ENCODE measurements at places on chromosomes 3 and 15.

GRCh38 chr3:64921281-64922065, 233.7 kb upstream of the ADAMTS9 start:
- no peak for DNase-seq

DNA sequence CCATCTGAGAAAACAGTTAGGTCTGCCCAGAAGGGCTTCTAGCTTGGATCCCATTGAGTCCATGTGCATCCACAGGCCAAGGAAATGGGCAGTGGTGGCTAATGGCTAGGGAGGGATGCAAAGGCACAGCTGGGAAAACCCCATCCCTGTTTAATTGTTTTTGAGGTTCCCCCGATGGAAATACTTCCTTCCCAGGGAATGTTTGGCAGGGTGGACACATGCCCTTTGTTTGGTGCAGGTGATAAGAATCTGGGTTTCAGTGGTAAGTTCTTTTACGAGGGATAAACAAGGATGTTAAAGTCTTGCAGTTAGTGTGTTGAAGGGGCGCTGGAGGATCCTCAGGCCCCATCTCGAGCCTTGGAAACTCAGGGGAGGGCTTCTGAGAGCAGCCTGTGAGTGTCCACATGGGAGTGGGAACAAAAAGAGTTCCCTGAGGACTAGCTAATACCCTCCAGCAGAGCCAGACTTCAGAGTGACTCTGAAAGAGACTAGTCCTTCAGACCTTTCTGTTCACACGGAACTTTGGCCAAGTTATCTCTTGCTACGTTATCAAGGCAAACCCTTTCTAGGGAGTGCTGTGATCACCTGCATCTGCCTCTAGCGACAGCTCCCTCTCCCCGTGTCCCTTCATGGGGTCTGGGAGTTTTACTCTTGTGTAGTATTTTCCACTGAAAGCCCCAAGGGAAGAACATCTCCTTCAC, 17.4 kb downstream of the PTPRG start:
- DNase-seq = no peak

GRCh38 chr3:111968319-111969054, 10.3 kb upstream of the ABHD10 start:
- DNase-seq = no peak

GRCh38 chr3:128521715-128522114, 28.7 kb upstream of the GATA2 start:
- DNase-seq = no peak

DNA sequence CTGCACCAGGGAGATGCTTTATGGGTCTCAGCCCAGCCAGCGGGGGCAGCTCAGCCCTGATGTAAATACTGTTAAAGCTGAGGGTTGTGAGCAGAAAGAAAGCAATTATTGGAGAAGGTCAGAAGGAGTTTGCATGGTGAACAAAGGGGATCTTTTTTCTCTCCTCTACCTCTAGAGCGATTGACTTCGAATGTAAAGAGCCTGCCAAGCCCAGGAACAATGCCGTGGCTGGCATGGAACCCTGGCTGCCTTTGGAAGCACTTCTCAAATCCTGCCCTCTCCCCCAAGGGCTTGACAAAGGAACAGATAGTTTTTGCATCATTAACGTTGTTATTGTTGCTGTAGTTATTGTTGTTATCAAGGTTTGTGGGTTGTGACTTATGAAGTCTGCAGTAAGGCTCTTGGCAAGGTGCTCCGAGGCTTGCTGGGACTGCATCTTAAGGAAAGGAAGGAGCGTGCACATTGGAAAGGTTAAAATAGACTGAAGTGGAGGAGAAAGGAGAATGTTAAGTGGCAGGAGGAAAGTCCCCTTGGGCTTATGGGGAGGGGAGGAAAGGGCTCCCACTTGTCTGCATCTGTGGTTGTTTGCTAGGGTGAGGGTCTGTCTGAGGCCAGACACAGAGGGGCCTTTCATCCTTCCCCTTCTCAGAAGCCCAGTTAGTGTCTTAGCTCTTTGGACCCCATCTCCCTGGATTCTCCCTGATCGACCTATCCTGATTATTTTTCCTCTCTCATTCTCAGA, 16.7 kb downstream of the PDIA5 start:
- no peak for DNase-seq

DNA sequence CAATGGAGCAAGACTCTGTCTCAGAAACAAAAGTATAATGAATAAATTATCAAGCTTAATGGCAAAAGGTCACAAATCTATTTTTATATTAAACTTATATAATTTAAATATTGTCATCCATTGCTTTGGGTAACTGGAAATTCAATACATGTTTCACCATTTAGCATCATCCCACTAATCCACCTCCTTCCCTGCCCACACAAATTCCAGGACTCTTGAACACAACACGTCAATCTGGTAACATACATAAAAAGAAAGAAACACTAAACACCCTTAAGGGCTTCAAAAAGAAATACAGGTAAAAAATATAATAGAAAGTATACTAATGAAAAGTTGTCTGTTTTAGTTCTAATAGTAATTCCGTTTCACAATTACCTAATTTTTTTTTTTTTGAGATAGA, 149.4 kb downstream of the STAG1 start:
- DNase-seq = no peak

GRCh38 chr3:10396083-10396482, 75.2 kb upstream of the SEC13 start:
- DNase-seq = no peak

- DNase-seq = peak; percentile 0
Observed at GRCh38 chr3:178562947-178563232, 26.7 kb downstream of the KCNMB2 start.

- DNase-seq = no peak
Observed at GRCh38 chr3:24086206-24086605, 141.1 kb downstream of the NR1D2 start.

GRCh38 chr3:36011791-36012190, 368.5 kb upstream of the STAC start:
- no peak for DNase-seq

GRCh38 chr3:156668073-156668763, 6.2 kb upstream of the TIPARP start:
- peak; percentile 21 for DNase-seq

DNA sequence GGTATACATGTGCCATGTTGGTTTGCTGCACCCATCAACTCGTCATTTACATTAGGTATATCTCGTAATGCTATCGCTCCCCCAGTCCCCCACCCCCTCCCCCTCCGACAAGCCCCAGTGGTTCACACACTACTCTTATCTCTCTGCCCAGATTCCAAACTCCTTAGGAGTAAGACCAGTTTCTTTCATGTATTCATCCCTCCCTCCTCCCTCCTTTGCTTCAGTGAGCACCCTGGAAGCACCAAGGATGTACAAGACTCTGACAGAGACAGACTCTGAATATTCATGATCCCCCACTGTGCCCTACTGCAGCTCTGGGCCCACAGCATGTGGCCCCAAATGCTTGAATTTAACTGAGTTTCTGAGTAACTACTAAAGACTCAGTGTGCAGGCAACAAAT, 113.8 kb upstream of the RAD18 start:
- DNase-seq = no peak

DNA sequence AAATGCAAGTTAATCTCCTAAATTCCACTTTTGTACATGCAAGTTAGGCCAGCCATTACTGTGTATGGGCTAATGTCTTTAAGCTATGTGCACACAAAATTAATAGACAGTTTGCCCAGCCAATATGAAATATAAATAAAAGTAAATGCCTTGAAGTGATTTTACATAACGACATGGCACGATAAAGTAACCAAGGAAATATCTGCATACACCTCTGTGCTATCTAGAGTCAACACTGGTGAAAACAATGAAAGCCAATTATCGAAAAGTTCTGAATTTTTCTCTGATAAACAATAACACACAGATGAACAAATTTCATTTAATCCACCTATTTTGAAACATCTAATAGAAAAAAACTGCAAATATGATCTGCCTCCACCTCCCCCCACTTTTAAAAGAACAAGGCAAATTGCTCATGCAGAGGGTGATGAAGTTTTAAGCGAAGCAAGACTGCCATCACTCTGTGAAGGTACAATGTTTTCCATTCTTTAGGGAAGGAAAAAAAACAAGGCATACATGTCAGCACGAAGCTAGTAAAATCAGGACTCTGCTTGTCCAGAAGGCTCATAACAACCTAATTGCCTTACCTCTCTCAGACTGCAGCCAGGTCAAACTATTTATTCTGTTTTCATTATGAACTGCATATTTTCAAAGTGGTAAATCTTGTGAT, 317.7 kb downstream of the MECOM start:
- no peak for DNase-seq

DNA sequence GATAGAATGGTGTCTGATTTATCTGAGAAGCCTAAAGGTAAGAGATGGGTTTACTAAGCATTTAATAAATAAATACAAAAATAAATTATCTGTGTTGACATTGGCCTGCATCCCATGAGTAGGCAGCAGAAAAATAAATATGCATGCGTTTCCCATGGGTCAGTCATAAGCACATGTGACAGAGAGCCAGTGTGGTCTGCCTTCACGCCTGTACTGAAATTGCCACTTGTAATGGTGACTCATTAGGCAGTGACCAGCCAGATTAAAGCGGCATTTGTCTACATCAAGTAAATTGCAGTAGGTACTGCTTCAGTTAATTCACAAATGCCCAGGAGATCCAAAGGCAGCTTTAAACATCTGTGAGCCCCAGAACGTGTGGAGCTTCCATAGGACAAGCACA, 399.6 kb downstream of the NAALADL2 start:
- DNase-seq = no peak

- DNase-seq = no peak
Observed at GRCh38 chr15:32904448-32904847, 186.6 kb downstream of the GREM1 start.

GRCh38 chr3:171950373-171950772, 89.0 kb upstream of the FNDC3B start:
- no peak for DNase-seq

DNA sequence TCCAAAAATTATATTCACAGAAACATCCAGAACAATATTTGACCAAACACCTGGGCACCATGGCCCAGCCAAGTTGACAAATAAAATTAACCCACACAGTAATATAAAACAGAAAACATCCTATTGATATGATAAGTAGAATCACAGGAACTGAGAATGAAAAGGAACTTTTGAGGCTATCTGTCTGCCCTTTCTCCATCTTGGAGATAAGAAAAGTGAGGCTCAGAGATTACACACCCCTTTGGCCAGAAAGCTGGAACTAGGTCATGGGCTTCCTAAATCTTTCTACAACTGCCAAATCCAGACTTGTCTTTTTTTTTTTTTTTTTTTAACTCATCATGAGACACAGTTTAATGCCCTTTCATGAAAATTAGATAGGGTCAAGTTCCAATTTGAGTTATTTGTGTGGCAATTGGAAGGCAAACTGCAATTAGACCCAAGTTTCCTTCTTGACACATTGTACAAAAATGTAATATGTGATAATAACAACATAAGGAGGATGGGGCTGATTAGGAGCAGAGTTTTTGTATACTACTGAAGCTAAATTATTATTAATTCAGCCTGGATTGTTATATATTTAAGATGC, 137.2 kb downstream of the RPL22L1 start:
- DNase-seq = no peak

GRCh38 chr3:158732856-158733200, 571 bp upstream of the RARRES1 start:
- no peak for DNase-seq

DNA sequence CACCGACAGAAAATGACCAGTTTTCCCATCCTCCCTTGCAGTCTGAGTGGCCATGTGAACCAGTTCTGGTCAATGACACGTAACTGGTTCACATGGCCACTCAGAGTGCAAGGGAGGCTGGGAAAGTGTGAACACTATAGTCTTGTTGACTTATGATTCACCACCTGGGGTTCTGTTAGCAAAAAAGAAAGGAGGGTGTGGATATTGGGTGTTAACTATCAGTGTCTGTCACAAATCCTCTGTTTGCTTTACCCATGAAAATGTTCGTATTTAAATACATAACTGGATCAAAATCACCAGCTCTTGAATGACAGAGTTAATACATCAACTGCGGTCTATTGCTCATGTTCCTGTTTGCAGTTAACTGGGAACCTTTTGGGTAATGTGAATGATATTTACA, 92.3 kb downstream of the ADAMTSL3 start:
- DNase-seq = no peak

DNA sequence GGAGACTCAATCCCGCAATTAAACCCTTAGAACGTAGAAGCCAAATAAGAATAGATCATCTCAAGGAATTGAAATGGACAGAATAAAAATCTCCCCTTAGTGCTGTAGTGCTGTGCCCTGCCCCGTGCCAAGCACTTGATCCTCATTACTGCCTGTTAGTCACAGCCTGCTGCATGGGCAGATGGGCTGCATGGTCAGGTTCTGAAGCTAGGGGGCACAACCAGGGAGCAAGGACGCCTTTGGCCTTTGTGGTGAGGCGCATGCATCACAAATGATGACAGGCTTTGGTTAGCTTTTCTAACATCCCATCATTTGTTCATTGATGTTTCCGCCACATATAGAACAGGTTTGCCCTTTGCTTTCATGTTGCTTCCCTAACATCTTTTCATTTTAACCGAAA, 336.3 kb upstream of the ADAMTS9 start:
- DNase-seq = no peak

DNA sequence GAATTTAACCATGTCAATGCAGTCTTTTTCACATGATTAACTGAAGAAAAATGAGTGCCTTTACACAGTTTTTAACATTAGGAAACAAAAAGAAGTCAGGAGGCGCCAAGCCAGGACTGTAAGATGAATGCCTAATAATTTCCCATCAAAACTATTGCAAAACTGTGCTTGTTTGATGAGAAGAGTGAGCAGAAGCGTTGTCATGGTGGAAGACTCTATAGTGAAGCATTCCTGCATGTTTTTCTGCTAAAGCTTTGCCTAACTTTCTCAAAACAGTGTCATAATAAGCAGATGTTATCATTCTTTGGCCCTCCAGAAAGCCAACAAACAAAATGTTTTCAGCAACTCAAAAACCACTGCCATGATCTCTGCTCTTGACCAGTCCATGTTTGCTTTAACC, 156.8 kb upstream of the CDIN1 start:
- DNase-seq = no peak

GRCh38 chr15:50353975-50354837, 792 bp downstream of the GABPB1 start:
- peak; percentile 87 for DNase-seq

- no peak for DNase-seq
Observed at GRCh38 chr15:74445816-74446763, 12.3 kb upstream of the SEMA7A start.

- peak; percentile 79 for DNase-seq
Observed at GRCh38 chr15:66789029-66790025, 87.3 kb downstream of the SMAD6 start.

- peak; percentile 89 for DNase-seq
Observed at GRCh38 chr15:31236184-31237042, 90.2 kb upstream of the KLF13 start.

DNA sequence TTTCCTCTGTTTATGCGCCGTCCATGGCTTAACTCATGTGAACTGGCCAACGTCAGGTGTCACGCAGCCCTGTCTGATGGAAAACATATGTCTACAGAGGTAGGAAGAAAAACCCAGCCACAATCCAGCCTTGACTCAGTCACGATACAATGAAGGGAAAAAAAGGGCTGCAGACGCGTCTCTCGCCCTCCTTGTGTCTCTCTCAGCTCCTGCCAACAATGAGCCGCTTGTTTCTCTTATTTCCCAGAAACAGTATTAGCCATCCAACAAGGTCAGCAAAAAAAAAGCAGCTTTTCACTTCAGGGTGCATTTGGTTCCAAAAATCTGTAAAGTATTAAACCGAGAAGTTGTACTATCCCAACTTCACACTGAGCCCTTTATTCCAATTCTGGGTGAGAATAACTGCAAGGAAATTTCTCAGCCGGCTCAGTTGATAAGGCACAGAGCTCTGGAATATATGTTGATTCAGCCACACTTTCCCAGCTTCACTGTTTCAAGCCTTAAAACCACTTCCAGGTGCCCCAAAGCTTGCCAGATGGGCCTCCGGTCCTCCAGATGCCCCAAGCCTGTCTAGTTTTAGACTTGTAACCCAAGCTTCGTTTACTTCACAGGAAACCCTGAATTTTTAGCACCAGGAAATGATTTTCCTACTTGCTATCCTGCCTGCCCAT, 79.4 kb downstream of the TM4SF4 start:
- peak; percentile 86 for DNase-seq
